AG08396 (cell line): ENCODE measurements at places on chromosomes 2 and 18.

DNA sequence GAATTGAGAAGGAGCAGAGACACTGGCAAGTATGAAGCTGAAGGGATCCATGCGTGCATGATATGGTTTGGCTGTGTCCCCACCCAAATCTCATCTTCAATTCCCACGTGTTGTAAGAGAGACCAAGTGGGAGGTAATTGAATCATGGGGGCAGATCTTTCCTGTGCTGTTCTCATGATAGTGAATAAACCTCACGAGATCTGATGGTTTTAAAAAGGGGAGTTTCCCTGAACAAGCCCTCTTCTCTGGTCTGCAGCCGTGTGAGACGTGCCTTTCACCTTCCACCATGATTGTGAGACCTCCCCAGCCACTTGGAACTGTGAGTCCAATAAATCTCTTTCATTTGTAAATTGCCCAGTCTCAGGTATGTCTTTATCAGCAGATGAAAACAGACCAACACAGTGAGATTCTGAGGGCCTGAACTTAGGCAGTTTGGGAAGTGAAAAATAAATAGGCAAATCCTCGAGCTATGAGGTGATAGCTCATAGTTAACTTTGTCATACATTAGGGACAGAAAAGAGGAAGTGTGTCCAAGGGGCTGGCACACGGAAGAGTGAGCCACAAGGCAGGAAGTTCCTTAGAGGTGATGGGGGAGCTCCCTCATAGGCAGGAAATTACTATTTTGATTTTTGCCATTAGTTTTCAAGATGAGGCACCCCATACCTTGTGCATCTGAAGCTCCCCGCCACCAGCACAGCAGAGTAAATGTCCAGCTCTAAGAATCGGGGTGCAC lies 658.8 kb upstream of the ID2 start:
- DNase-seq: no peak

- DNase-seq: no peak
These were observed 46.2 kb downstream of the IWS1 start for GRCh38 chr2:127479866-127480743.

DNA sequence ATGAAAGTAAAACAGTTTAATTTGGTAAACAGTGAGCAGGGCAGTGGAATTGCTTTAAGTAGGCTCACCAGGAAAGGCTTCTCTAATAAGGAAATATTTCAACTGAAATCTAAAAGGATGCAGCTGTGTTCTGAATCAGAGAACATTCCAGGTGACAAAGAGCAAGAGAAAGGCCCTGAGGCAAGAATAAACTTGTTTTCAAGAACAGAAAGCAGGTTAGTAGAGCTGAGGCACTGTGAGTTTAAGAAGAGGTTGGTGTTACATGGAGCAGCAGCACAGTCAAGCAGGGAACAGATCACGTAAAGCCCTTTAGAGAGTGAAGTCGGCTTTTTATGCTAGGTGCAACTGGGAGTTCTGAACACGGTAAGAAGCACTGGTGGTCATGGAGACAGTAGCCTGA lies 57.0 kb upstream of the SCN1A start:
- no peak for DNase-seq

DNA sequence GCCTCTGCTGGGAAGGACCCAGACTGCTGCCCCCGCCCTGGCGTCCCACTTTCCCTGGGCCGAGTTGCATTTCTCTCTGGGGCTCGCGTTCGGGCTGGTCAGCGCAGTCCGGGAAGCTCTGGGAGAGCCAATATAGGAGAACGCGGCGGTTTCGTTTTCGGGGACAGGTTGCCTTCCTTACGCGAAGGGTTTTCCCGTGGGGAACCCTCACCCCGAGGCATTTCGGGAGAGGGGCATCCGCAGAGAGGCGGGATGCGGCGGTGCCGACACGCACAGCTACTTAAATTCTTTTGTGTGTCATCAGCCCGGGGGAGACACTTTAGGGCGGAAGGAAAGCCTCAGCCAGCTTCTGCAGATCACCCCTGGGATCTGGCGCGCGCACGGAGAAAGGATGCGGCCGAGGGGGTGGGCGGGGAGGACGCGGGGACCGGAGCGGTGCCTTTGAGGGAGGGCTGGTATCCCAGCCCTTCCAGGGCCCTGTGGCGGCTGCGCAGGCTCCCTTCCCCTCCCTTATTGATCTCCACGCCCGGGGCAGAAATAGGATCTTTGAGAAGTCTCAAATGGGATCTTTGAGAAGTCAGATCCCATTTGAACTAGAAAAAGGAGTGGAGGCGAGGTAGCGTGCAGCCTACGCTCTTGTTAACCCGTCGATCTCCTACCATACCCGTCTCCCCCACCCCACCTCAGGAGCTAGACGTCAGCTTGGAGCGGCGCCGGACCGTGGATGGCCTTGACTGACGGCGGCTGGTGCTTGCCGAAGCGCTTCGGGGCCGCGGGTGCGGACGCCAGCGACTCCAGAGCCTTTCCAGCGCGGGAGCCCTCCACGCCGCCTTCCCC lies 1.2 kb downstream of the GATA6 start:
- peak; percentile 68 for DNase-seq

- peak; percentile 41 for DNase-seq
These were observed 3.2 kb downstream of the SLC39A10 start for GRCh38 chr2:195659982-195660890.

DNA sequence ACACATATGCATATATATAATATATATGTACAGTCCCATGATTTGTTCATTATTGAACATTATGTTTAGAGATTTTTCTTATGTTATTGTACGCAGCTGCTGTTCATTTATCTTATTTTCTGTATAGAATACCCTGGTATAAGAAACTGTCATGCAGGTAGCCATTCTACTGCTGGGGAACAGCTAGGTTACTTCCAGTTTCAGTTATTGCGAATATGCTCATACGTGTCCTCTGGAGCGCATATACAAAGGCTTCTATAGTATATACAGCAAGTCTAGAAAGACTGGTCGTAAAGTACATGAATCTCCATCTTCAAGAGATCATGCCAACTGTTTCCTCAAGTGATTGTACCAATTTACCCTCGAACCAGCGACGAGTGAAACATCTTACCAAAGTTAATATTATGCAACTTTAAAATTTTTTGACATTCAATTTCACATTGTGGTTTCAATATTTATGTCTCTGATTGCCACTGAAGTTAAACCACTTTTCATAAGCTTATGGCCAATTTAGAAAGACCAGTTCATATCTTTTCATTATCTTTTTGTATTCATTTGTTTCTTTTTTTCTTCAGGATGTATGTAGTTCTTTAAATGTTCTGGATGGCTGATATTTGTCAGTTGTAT lies 53.5 kb downstream of the RDH14 start:
- DNase-seq: no peak

DNA sequence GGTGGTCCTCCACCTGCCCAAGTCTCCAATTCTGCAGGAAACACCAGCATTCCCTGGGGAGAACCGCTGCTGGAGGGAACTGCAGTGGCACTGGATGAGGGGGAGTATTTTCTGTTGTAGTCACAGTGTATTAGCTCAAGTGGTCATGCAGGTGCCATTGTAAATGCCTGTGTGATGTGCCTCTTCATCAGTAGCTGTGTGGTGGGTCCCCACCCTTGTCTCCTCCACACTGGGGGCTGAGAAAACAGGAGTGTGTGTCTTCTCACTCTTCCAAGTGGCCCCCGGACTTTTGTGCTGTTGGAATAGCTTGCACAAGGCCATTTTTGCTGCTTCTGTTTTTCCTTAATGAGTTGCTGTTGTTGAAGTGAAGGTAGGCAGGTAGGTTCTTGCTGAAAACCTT lies 8.7 kb downstream of the NCK2 start:
- DNase-seq: no peak

GRCh38 chr18:70261141-70261788 lies 27.6 kb upstream of the SOCS6 start:
- no peak for DNase-seq

DNA sequence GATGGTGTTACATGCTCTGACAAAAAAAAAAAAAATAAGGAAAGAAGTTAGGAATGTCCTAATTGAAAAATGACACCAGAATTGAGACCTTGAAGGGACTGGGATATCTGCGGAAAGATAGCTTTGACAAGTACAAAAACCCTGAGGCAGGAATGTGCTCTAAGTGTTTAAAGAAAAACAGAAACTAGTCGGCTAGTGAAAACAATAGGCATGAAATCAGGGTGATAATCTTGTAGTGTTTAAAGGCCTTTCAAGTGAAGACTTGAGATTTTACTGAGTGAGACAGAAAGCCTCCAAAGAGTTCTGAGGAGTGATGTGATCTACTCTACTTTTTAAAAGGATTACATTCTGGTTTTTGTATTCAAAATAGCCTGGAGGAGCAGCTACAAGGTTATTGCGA lies 107.4 kb downstream of the COBLL1 start:
- DNase-seq: no peak

- no peak for DNase-seq
These were observed 1.4 kb downstream of the RMC1 start for GRCh38 chr18:23504720-23505119.

- DNase-seq: no peak
These were observed 12.5 kb downstream of the VAPA start for GRCh38 chr18:9926223-9926894.

- DNase-seq: no peak
These were observed 198.4 kb downstream of the EIPR1 start for GRCh38 chr2:3179208-3179607.
